ENCODE measurements at places on chromosomes 5 and 9. TPM values are rescaled to one million over a fixed set of nuclear protein-coding genes. Genes with fewer than 3 reads are reported as not detected.

Gene PDE6A
- 0.13 TPM for total RNA-seq

Gene PCDHGB1
- total RNA-seq = 2.2 TPM

Gene SLC36A2
- total RNA-seq = not detected

Gene PCA3
- total RNA-seq = not detected

Gene SPARC
- 1,962 TPM for total RNA-seq

Gene TRMT10B
- total RNA-seq = 2.6 TPM

Gene CTSL
- total RNA-seq = 142 TPM

Gene SPAAR
- total RNA-seq = 0.39 TPM

Gene CDH9
- 0.13 TPM for total RNA-seq

Gene SPINK1
- 0.26 TPM for total RNA-seq

Gene NUTM2G
- not detected for total RNA-seq

Gene ARID3C
- not detected for total RNA-seq

Measured in epithelial cell of alveolus of lung (primary cell).